ENCODE measurements at places on chromosomes 6 and 20.

DNA sequence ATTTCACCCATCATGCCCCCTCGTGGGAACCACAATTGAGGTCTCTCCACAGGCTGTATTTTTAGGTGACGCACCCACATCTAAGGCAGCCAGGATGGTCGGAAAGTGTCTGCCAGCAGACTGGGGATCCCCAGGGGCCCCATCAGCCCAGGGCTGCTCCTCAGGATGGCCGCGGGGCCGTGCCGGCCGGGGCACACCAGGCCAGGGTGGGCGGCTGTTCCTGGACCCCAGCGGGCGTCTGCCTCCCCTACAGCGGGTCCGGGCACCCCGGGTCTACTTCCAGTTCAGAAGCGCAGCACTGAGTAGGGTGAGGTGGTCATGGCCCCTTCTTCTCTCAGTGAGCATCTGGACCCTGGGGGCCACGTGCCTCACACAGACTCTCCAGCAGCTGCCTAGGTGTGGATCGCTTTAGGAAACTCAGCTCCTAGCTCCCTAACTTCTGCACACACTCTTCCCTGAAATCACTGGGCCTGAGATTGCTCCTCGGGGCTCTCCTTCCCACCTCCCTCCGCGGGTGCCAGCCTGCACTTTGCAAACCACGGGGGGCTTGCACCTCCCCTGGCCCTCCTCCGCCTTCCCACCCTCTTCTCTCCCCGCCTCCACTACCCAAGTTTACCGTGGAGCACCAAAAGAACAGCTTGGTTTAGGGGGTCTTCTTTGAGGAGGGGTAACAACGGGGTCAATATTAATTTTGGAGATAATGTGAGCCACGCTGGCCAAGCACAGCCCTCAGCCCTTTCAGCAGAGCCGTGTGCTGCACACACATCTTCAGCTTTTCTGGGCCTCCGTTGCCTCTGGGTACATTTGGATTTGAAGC, 14.2 kb upstream of the FOXC1 start:
- DNase-seq: no peak

GRCh38 chr6:106094261-106094963, 8.3 kb downstream of the PRDM1 start:
- no peak for DNase-seq

DNA sequence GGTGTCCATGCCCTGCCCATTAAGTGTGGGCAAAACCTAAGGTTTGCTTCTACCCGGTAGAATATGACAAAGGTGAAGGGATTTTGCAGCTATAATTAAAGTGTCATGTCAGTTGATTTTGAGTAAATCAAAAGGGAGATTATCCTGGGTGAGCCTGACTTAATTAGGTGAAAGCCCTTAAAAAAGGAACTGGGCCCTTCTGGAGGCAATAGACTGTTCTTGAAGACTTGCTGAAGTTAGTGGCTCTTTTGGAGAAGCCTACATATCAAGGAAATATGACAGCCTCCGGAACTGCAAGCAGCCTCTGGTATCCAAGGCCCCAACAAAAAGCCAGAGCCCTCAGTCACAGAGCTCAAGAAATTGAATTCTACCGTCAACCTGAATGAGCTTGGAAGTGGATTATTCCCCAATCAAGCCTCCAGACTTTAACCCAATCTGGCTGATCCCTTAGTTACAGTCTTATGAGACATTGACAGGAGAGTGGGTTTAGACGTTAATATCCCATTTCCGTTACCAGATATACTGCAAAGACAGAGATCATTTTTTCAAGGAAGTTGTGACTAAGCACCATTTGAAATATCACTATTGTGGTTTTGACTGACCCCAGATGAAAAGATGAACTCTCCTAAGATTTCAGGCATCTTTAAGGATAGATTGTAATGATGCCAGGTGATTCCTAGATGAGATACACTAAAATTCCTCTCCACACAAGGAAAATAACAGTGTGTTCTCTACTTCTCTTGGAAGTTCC, 303.4 kb downstream of the PLCB1 start:
- DNase-seq: no peak

DNA sequence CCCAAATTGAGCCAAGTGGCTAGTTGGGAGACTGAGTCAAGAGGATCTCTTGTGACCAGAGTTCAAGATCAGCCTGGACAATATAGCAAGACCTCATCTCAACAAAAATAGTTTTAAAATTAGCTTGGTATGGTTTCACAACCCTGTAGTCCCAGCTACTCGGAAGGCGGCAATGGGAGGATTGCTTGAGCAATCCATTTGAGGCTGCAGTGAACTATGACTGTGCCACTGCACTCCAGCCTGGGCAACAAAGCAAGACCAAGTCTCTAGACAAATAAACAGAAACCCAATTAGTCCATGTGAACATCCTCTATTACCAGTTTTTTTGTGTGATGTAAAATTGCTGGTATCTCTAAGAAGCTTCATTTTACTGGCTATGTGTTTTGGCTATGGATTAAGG, 106.2 kb downstream of the TULP4 start:
- no peak for DNase-seq

GRCh38 chr6:104702126-104702841, 157.4 kb downstream of the HACE1 start:
- no peak for DNase-seq

DNA sequence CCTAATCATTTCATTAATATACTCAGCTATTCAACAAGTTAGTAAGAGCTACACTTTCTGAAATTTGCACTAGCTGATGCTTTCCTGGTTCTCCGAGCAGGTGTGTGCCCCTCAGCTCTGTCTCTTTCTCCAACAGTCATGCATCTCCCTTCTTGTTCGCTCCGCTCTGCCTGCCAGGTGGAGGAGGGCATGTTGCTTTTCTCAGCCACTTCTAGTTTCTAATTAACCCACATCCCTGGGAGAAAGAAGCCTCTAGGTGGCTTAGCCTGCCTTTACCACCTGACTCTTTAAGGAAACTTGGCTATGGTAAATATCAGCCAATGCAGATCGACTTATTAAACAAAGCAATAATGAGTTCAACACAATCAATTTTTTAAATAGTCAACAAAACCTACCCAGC, 34.2 kb downstream of the LRFN2 start:
- DNase-seq: no peak

DNA sequence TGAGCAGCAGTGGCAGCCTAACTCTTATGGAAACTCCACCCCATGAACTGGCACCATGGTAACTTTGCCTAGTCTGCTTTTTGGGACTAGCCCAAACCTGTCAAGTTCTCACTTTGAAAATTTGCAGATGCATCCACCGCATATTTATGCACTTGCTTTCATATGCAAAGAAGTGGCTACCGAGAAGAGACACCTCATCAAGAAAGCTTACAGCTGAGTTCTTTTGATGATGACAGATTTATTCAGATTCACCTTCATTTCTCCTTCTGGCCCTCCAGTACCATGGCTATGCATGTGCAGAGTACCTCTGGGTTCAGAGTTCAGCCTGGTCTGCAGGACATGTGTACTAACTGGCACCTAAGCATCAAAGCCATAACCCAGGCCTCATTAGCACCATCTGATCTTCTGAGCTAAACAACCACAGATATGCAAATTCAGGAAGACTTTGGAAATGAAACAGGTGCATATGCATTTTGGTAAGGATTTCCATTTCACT, 154.3 kb upstream of the TENT5A start:
- no peak for DNase-seq

GRCh38 chr6:43292763-43293318, 5.2 kb upstream of the SLC22A7 start:
- no peak for DNase-seq

DNA sequence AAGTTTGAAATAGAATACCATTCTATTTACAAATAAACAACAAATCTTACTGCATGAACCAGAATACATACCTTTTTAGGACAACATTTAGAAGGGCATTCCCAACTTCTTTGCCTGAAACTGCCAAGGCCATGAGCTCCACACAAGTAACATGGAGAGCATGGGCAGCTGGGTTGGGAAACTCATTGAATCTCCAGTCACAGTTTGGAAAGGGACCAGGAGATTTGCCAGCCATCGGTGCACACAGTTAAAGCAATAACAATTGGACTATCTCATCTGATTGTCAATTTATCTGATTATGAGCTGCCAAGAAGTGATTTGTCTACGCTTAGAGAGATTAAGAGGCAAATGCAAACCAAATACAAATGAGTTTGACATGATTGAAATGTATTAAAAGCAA, 19.9 kb downstream of the ARG1 start:
- no peak for DNase-seq

GRCh38 chr20:50999355-50999754, 23.6 kb downstream of the KCNG1 start:
- no peak for DNase-seq

GRCh38 chr20:24658920-24659660, 189.7 kb downstream of the SYNDIG1 start:
- DNase-seq: no peak

- DNase-seq: no peak
Observed at GRCh38 chr6:136764517-136764993, 27.7 kb downstream of the MAP3K5 start.

GRCh38 chr6:112189494-112189893, 64.9 kb downstream of the LAMA4 start:
- no peak for DNase-seq

GRCh38 chr6:44116641-44117382, 10.4 kb downstream of the MRPL14 start:
- no peak for DNase-seq

All from stimulated activated CD8-positive, alpha-beta memory T cell treated with anti-CD3 and anti-CD28 coated beads, Interleukin-7, amount 100 ng/mL, for 1 hour (primary cell).